ENCODE measurements at places on chromosomes 6 and 20.

GRCh38 chr6:104771258-104771832, 88.4 kb downstream of the HACE1 start:
- DNase-seq = peak; percentile 25

- no peak for DNase-seq
These were observed 18.6 kb downstream of the RRBP1 start for GRCh38 chr20:17663486-17663885.

DNA sequence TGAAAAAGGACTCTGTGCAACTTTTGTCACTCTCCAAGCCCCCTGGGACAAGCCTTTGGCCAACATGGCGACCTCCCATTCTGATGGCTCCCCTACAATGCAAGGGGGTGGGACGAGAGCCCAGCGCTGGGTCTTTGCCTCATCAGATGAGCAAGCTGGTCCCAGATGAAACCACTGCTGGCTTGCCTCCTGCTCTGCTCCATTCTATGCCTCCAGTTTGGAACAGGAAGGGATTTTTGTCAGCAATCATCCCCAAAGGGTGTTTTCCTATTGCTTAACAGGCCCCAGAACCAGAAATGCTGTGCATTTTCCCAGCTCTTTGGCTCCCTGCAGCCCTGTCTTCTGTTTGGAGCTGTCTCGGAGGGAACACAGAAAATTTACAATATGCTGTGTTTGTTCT, 412.7 kb downstream of the MAFB start:
- DNase-seq = no peak

DNA sequence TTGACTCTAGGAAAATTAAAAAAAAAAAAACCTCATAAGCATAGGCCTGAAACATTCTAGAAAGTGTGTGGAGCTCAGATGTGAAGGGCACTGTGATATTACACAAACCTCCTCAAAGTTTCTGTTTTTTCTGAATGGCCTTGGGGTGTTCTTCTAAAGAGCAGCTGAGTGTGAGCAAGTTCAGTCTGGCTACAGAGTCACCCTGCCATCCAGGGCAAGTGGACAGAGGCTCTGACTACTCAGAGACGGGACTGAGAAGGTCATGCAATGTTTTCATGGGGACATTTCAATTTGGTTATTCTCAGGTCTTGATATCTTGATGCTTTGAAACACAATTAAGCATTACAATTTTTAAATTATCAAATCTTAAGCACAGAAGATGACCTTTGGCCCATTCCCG, 36.6 kb upstream of the SSTR4 start:
- no peak for DNase-seq

GRCh38 chr20:38260378-38261053, at the start of gene KIAA1755:
Gene KIAA1755 (minus strand): TSS chr20:38260735. CDS start chr20:38260500, 235 bp downstream.
- no peak for DNase-seq

GRCh38 chr6:85482905-85483700, 33.2 kb downstream of the NT5E start:
- DNase-seq = peak; percentile 60

DNA sequence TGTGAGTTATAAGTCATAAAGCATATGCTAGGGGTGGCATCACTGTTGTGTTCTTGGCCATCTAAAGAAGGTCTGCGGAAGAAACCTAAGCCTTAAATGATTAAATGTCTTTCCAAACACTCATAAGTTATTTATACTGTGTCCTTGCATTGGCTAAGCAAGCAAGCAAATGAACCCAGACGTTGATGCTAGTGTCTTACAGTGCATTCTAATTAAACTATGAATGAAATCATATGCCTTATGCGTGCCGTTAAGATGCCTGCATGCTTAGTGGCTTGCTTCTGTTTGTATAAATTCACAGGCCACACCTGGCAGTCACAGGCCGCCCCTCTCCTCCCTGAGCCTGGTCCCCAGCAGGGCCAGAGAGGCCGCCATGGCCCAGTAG, 49.9 kb downstream of the RIN2 start:
- DNase-seq = no peak

DNA sequence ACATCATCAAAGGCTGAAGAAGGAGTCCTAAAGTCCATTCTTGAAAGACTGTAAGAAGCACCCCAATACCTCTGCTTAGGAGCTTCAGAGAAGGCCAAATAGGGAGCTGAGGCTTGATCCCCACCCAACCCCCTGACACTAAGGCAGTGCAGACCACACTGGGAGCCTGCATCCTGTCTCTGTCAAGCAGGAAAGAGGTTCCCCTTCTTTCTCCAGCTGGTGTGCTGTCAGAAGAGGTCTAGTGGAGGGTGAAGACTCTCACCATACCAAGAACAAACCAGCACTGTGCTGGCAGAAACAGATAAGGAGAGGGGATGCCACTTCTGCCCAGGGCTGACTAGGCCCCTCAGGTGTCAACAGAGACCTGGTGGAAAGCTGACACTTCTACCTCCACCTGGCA, 19.9 kb downstream of the GZF1 start:
- DNase-seq = no peak

DNA sequence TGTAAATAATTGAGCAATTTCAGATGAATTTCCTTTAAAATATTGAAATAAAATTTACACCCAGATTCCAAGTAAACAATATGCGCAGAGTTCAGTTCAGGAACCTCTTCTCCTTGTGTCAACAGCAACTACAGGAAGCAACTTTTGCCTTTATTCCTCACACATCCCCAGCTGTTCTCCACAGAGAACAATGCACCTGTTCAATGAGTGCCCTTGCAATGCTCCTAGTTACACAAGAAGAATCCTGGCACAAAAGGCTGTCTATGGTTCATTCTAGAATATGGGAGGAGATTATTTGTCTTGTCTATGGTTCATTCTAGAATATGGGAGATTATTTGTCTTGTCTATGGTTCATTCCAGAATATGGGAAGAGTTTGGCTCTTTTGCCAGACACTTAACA, 454.9 kb downstream of the BTBD3 start:
- DNase-seq = no peak

- peak; percentile 71 for DNase-seq
These were observed 2.0 kb downstream of the EDEM2 start for GRCh38 chr20:35145141-35145564.

- peak; percentile 65 for DNase-seq
These were observed 57.7 kb downstream of the PPP1R16B start for GRCh38 chr20:38863024-38863851.

DNA sequence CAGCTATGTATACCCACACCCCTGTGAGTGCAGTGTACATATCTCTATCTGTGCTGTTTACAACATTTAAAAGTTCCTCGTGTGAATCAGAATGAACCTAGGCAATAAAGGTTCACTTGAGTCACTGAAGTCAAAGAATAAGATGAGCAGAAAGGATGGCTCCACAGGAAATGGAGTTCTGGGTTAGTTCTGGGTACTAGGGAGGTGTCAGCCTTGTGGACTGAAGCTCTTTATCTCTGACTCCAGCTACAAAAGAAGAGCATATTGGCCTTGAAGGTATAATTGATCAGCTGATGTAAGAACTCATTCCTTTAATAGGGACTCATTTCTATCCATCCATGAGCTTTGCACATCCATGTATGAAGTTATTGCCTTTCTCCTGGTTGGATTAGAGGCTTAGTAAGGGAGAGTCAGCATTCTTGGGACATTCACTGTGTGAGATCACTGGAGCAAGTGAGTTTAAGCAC, 73.9 kb upstream of the BACH2 start:
- no peak for DNase-seq

DNA sequence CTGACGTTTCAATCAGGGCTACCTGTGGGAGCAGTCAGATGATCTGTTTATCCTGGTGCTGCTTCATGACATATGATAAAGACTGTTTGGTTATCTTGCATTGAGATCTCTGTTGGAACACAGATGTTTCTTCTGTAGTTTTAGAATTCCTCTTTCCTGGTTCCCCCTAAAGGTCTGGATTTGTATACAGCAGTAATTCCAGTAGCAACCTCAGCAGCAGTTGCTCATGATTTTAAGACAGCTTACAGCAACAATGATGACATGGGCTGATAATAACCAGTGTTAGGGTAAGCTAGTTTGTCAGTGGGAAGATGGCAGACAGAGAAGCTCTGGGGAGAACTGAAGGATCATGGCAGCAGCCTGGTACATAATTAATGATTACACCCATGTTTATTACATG, 439.4 kb downstream of the PHF3 start:
- no peak for DNase-seq

GRCh38 chr20:54678253-54678652, 202.9 kb downstream of the DOK5 start:
- no peak for DNase-seq

DNA sequence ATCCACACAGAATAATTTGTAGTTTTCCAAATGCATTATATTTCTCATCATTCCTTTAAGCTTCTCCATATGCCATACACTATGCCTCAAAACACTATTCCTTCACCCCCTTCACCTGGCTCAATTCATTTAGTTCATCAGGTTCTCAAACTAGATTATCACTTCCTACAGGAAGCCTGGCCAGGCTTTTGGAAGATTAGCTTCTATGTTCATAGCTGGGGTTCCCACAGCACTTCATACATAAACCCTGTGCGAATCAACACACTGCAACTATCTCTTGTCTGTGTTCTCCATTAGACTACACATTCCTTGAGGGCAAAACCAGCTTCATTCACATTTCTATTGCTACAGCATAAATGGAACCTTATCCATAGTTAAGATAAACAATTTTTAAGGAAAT, 40.5 kb upstream of the PLN start:
- DNase-seq = no peak

DNA sequence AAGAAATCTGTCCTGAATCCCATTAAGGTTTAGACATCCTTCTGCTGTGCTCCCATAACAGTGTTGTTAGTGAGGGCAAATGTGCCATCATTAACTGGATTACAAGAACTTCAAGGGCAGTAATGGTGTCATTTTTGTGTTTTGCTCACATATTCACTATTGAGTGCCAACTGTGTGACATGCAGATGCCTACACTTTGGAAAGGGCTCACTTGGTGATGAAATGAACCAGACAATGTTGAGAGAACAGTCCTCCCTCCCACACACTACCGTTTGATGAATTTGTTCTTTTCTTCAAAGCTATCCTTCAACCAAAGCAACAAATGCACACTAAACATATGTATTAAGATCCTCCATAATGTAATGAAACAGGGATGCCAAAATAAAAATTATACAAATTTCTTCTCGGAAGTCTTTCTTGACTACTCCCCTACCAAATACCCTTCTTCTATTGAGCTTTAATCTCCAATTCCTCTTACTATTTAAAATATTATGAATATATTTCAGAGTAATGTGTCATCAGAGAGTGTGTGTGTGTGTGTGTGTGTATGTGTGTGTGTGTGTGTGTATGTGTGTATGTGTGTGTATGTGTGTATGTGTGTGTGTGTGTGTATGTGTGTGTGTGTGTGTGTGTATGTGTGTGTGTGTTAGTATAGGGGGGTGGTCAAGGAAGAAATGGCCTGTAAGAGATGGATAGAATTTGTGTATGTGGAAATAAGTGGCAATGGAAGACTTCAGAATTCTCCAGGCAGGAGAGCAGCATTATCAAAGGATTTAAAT, 92.3 kb upstream of the ENPP5 start:
- no peak for DNase-seq

- peak; percentile 20 for DNase-seq
These were observed 86.8 kb downstream of the CDK19 start for GRCh38 chr6:110728501-110728900.

DNA sequence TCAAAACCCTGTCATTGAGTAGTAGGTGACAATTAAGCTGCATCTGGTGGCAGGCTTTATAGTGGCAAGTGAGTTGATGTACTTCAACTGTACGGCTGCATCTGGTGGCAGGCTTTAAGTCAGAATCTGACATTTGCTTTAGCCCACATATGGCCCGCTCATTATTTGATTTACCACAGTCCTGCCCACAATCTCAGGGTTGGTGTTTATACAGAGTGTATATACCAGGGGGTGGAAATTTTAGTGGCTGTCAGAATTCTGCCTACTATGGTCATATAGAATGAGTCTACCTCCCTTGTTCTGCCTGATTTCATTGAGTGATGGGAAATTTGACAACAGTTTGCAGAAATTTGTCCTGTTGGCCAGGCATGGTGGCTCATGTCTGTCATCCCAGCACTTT, 112.3 kb downstream of the SMAP1 start:
- no peak for DNase-seq

DNA sequence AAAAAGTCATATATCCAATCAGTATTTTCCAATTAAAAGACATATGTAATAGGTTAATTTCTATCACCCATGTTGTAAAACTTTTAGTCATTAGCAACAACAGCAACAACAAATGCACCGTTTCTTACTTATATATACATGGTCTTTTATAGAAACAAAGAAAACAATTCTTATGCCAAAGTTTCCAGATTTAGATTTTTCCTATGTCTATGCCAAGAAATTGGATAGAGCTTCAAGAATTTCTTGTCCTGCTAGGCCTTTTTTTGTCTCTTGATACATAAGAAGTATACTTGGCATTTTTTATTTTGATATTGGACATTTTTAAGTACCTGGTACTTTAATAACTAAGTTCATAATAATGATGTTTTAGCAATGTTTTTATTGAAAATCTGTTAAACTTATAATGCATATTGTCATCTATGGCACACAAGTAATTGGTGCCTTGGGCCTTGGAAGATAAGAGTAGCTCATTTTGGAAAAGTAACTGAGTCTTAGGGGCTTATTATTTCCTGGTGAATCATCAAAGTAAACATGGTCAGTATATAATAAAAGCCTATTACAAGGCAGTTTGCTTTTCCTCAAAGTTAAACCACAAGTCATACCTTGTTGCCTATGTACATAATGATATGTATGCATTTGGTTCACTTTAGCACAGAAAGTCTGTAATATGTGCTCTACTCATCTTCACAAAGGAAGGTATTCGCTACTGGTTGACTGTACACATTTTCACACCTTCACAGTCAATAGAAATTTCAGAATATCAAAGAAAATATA, 10.1 kb upstream of the FRK start:
- DNase-seq = no peak

DNA sequence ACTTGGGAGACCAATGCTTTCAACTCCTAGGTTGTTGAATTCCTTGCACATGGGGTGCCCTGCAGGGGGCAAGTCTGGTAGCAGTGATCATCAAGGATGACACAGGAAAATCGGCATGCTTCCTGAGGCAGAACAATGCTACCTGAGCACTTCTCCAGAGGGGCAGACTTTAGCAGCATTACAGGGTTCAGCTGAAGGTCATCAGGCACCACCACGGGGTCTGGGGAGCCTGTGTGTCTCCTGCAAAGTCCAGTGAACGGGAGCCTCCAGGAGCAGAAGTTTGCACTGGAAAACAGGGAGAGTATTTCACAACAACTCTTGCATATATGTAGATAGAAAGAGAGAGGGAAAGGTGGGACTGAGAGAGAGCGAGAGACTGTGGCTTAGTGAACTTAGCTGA, 10.2 kb downstream of the VSX1 start:
- no peak for DNase-seq

Data from GM13977 (cell line).